ENCODE measurements at places on chromosomes 11 and 22.

- no peak for DNase-seq
Observed at GRCh38 chr11:69000831-69001242, 12.2 kb downstream of the MRGPRF start.

GRCh38 chr11:60589611-60590010, 74.4 kb downstream of the MS4A13 start:
- DNase-seq = no peak

- DNase-seq = peak; percentile 35
Observed at GRCh38 chr11:47270331-47271271, 668 bp downstream of the MADD start.

- no peak for DNase-seq
Observed at GRCh38 chr11:78418584-78419211, 1.1 kb upstream of the GAB2 start.

- no peak for DNase-seq
Observed at GRCh38 chr11:130514851-130515250, 66.4 kb downstream of the ADAMTS15 start.

DNA sequence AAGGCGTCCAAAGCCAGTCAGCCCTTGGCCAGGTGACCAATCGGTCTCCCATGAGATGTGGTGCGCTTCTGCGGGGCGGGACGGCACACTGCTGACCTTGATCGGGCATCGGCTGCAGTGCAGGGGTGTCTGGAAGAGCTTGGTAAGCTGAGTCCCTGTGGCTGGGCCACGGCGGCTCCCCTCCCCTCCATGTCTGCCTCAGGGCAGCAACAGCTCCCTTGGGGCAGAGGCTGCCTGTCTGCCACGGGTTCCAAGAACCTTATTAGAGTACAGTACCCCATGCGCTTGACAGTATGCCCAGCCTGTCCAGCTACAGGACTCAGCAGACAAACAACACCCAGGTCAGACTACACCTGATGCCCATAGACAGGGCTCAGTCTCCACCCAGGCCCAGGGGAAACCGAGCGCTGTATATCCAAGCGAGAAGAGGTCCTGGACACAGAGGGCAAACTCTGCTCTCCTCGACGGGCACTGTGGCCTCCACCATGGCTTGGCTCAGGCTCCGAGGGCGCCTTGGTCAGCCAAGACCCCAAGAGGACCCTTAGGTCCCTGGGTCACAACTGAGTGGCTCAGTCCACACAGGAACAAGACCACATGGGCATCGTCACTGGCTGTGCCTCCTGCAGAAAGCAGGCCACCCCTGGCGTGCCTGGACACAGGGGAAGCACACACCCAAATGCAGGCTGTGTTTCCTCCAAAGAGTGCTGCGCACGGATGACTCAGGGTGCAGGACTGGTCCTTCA, 18.9 kb downstream of the TSPAN32 start:
- no peak for DNase-seq

- no peak for DNase-seq
Observed at GRCh38 chr11:83721263-83721662, 435.1 kb upstream of the CCDC90B start.

DNA sequence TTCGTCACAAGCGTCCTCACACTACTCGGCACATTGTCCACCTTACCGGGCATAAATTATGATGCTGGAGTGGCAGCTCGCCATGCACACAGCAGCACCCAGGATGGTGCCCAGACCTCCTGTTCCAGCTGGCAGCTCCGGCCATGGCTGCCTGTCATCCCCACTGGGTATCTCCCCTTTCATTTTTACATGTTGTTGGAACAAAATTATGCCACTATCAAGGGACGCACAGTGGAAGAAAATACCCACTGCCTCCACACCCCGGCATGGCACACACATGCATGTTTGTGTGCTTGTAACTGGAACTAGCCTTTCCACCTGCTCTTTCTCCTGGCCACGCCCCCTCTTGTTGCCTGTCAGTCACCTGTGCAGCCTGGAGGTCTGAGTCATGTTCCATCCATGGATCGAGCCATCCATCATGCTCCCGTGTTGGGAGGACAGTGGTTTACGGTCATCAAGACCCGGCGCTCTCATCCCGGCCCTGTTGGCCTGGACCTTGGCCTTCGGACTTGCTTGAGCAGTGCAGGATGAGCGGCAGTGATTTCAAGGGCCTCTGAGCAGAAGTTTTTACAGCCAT, 1069.6 kb downstream of the BRD1 start:
- DNase-seq = no peak

- no peak for DNase-seq
Observed at GRCh38 chr22:49880281-49880680, 26.6 kb downstream of the ZBED4 start.

GRCh38 chr11:90171359-90171758, 36.9 kb downstream of the NAALAD2 start:
- DNase-seq = no peak

DNA sequence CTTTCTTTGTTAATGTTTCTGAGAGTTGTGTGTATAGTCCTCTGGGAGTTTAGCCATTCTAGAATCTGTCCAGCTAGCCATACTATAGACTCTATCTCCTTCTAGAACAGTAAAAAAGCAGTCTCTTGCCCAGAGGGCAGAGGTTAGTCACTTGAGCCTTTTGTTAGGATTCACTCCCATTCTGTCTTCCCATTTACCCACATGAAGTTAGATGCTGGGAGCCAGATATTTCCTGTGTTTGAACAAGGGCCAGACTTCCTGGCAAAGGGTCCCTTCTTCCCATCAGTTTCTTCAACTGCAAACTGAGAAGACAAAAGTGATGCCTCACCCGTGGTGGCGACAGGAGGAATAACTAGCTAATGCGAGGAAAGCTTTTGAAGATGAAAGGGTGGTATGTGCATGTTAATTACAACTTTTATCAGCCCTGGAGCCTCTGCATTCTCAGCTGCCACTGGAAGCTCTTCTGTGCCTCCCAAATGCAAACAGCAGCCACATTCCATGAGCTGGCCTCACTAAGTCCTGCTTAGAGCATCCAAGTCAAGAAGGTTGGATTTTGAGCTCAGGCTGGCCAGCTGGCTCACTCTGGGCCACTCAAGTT, 12.8 kb downstream of the CD44 start:
- DNase-seq = no peak

DNA sequence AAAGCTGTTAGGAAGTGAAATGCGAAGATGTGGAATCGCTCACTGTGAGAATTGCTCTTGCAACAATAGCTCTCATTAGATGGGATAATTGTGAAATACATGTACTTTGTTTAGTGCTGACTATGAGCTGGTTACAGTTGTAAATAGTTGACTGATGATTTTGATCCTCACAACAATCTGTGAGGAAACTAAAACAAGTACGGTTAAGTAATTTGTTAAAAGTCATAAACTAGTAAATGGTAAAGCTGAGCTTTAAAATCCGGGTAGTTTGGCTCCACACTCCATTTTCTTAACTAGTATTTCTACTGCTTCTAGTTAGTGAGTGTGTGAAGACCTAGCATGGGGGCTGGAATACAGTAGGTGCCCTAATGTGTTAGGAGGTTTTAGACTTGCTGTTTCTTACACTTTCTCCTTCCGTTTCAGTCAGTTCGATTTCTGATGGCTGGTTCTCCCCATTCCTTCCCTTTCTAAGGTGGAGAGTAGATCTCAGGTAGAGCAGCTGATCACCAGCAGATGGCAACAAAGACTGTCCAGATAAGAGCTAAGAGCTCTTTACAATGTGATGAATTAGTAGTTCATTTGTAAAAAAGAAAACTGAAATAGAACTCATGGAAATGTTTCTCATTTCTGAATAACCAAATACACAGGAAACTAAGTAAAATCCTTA, 16.3 kb upstream of the CYP2R1 start:
- DNase-seq = peak; percentile 25

- DNase-seq = no peak
Observed at GRCh38 chr22:20576445-20576816, 69.0 kb downstream of the MED15 start.

DNA sequence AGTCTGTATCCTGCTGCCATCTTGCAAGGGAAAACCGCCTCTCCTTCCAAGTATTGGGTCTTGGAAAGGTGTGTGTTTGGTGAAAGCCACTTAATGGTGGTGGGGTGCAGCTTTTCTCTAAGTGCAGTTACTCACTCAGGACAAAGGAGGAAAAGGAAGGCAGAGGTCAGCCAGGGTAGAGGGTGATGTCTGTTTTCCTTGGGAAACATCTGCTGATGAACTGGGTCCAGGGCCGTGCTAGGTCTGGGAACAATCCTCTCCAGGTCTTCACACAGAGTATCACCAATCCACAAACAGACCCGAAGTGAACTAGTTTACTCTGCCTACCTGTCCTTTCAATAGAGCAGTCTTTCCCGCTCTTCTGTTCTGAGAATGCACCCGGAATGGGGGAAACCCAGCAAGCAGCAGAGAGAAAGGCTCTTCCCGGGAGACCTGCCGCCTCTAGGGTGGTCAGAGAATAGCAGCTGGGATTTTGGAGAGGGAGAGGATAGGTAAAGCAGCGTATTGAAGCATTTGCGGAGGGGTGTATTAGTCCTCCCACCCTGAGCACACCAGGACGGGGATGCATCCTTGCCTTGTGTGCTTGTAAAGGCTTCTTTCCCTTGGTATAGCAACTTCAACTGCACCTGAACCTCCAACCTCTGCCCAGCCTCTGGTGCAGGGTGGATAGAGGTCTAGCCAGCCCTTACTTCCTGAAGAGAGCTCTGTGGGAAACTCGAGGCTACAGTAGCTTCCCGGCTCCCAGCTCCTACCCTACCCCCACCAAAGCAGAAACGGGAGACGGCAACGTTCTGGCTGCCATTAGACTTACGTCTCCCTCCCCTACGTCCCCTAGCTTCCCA, 20.7 kb downstream of the LHFPL7 start:
- no peak for DNase-seq

DNA sequence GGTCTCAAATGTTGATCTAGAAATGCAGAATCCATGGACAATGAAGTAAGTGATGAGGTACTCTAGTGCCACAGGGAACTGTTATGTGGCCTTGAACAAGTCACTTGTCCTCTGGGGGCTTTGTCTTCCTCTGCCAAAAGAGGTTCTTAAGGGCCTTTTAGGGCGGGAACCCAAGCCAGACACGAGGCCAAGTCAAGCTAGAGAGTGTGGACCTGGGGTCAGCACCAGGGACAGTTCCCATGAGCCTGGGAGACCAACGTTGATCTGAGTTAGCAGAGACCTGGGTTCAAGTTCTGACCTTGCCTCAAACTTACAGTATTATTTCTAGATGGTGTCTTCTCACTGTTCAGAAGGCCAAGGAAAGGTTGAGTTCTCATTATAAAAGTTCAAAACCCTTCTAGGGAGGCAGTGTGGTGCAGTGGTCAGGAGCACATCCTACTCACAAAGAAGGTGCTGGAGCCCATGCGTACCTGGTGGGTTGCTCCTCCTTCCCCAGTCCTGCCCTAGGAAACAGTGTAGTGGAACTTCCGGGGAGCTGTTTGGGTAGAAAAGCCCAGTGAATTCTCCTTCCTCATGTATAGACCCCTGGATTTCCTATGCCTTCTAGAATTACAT, 121.5 kb downstream of the CHST1 start:
- DNase-seq = peak; percentile 16

DNA sequence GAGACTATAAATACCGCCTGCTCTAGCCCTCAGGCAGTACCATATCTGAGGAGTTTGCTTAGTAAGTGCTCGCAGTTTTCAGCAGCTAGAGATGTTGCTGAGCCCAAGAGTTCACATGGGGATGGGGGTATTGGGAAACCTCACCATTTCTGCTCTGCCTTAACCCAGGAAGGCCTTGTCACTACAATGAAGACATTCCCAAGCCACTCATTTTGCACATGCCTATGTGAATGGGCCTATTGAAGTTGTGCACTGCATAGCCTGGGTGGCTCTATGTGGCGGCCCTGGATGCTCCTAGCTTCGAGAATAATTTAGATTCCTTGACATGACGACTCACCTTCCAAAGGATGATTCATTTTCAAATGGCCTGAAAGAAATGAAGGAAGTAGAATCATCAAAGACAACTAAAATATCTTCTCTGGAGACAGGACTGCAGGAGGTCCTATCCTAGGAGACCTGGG, 163.4 kb downstream of the ADAMTS15 start:
- no peak for DNase-seq

GRCh38 chr11:1829039-1829820, 5.6 kb upstream of the SYT8 start:
- DNase-seq = no peak

- DNase-seq = no peak
Observed at GRCh38 chr11:88569342-88569741, 231.8 kb upstream of the CTSC start.

DNA sequence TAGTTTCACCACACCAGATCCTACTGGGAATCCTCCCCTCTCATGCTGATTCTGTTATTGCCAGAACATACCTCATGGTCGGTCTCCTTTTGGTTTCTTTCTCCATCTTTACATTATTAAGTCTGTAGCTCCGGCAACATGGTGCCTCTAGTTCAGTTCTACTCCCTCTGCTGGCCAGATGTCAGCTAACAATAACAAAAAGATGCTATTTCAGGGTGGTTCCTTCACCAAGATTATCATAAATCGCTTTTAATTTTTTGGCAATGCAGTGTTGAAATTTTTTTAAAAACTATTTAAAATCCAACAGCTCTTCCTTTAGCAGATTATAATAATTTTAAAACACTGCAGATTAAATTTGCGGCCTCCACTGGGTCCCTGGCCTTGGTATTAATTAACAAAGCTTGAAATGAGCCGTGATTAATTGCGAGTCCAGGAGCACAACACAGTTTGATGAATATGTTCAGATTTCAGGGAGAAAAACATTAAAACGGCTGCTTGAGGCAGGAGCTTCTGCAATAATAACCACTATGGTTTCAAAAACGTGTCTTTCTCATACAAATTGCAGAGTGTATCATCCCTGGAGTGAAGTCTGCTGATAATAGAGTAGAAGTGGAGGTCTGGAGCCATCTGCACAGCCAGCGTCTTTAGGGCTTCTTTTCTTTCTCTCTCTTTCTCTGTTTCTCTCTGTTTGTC, 492.9 kb upstream of the KIRREL3 start:
- DNase-seq = no peak

- DNase-seq = no peak
Observed at GRCh38 chr22:25966448-25966913, 202.8 kb upstream of the SEZ6L start.

GRCh38 chr11:64908766-64909165, 8.2 kb downstream of the ATG2A start:
- no peak for DNase-seq

DNA sequence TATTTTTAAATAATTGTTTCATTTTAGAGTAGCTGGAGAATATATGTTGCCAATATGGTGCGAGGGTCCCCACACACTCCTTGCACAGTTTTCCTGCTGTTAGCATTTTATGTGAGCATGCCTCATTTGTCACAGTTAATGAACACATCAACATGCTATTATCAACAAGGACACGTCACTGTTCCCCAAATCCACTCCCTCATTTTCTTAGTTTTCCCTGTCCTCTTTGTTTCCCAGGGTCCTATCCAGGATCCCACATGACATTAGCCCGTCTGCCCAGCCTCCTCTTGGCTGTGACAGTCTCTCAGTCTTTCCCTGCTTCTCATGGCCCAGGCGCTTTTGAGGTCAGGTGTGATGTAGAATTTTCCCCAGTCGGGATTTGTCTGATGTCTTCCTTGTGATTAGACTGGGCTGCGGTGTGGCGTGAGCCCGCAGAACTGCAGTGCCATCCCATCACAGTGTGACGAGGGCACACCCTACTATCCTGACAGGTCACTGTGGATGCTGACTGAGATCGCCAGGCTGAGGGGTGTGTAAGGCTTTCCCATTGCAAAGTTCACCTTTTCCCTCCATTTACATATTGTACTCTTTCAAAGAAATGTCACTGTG, 450.6 kb upstream of the B3GAT1 start:
- no peak for DNase-seq
